ENCODE measurements at places on chromosomes 1 and 21.

GRCh38 chr1:90558126-90558525 lies 159.0 kb downstream of the BARHL2 start:
- DNase-seq: no peak

- DNase-seq: peak; percentile 32
Measured at GRCh38 chr1:169326956-169327268, 40.7 kb downstream of the NME7 start.

- no peak for DNase-seq
Measured at GRCh38 chr1:36303650-36304360, 2.4 kb upstream of the SH3D21 start.

DNA sequence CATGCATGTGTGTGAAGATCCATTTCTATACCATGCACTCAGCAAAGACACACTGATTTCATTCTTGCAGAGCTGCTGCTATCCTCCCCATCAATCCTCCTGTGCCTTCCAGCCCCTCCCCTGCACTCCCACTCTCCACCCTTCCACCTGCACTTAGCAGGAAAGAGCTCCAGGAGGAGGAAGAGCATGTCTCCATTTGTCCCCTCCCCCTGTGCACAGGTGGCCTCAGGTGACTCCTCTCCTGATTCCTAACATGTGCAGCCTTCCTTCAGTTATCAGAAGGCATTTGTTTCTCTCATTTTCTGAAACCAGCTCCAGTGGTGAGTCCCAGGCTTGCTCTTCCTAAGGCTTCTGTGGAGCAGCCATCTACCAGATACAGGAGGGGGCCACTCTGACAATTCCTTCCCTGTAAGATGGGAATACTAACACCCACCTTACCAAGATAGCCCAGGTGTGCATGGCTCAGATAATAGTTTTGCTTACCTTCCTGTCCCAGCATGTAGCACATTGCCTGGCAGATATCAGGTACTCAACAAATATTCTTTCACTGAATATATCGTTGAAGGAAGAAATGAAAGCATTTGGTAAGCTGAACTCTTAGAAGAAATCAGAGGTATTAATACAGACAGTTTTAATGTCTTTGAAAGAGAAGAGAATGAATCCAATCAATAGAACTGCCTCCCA lies 21.9 kb upstream of the FAM3B start:
- no peak for DNase-seq

DNA sequence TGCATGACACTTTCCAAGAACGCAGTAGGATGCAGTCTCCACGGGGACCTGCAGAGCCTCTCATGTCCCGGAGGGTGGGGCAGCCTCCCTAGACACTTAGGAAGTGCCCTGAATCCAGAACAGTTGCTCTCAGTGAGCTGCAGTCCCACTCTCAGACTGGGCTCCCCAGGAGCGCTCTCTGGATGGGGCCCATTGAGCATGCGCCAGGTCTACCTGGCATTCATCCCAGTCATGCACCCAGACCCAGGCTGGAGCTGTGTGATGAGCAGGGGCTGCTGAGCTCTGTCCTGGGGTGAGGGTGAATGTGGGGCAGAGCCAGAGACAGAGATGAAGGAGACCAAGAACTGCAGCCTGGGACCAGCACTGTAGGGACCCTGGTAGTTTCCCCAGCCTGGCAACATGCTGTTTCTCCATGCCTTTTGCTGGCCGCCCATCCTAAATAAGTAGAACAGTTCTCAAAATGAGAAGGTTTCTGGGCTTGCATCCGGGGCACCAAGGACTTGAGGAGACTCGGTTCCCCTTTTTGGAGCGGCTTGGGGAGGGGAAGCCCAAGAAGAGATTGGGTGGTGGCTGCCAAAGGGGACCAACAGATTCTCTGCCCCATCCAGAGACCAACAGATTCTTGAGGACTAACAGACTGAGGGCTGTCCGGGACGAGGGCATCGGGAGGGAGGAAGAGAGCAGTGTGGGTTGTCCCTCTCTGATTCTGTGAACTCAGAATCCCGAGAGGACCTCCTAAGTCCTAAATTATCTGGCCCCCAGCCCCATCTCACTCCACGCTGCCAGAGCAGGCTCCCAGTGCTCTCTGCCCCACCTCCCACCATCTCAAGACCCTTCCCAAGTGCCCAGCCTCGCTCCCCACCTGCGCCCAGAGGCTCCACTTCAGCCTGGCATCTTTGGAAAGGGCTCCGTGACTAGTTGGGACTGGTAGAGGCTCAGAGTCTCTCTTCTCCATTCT lies 1.0 kb upstream of the PGLYRP4 start:
- peak; percentile 52 for DNase-seq

DNA sequence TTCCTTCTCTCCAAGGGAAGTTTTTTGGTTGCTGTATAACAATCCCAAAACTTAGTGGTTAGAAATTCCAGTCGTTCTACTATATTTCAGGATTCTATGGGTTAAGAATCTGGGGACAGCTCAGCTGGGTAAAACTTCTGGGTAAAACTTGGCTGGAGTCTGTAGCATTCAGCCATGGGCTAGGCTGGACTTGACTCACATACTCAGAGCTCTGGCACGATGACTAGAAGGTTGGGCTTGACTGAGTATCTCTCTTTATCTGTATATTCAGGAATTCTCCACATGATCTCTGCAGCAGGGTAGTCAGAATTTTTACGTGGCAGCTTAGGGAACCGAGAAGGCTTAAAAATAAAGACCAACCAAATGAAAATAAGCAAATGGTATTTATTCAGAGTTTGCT lies 28.2 kb upstream of the HRNR start:
- DNase-seq: no peak

GRCh38 chr1:207754974-207755700 lies 3.3 kb downstream of the CD46 start:
- peak; percentile 33 for DNase-seq

DNA sequence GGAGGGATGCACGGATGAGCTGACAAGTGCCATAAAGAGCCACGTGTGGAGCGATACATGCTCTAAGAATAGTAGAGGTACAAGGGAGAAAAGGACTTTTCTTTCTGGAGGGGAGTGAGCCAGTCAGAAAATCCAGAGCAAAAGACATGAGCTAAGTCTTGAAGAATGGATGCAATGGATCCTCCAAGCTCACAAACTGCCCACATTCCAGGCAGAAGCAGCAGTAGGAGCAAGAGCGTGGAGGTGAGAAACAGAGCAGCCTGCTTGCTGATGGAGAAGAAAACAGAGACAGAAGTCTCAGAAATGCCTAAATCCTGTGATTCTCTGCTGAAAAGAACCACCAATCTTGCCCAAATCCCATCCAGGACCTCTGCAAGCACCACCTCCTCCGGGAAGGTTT lies 78.2 kb upstream of the RALGPS2 start:
- DNase-seq: no peak

DNA sequence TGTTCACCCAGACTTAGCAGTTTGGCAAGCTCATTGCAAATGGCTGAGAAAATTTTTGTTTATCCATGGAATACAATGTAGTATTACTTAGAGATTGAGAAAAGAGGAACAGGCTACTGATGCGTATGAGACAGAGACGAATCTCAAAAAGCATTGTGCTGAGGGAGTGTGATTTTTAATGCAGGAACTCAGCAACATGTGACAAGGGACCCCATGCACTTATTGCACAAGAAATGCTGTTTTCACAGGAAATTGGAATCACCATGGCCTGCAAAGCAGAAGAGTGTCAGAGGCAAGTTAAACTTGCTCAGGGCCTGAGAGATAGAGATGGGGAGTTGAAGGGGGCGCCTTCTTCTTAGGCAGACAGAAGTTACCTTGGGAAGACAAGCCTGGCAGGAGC lies 32.6 kb upstream of the TLR5 start:
- peak; percentile 95 for DNase-seq

DNA sequence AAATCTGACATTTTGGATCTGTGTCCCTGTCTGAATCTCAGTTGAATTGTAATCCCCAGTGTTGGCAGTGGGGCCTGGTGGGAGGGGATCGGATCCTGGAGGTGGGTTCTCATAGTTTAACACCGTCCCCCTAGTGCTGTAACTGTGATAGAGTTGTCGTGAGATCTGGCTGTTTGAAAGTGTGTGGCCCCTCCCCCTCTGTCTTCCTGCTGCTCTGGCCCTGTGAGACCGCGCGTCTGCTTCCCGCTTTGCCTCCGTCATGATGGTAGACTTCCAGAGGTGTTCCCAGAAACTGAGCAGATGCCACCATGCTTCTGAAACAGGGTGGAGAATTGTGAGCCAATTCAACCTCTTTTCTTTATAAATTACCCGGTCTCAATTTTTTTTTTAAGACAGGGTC lies 25.0 kb downstream of the AGPAT3 start:
- DNase-seq: no peak

- no peak for DNase-seq
Measured at GRCh38 chr1:171355727-171356126, 41.7 kb downstream of the FMO4 start.

GRCh38 chr1:18668046-18668445 lies 37.4 kb downstream of the PAX7 start:
- no peak for DNase-seq

- DNase-seq: no peak
Measured at GRCh38 chr1:7824701-7825100, 28.2 kb downstream of the UTS2 start.

DNA sequence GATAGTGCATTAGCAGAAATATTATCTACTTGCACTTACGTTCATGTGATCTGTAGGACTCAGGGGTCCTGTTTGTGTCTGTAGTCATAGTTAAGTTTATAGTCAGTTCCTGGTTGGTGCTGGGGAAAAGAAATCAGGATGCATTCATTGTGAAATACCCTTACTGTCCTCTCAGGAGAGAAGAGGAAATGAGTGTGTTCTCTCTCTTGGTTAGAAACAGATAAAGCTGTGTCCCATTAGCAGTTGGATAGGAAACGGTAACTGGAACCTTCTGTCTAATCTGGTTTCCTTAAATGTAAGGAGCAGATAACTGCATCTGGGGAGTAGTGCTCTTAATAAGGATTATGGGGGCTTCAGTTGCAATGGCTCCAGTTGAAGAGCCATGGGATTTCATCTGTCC lies 8.9 kb downstream of the SDCCAG8 start:
- peak; percentile 93 for DNase-seq

DNA sequence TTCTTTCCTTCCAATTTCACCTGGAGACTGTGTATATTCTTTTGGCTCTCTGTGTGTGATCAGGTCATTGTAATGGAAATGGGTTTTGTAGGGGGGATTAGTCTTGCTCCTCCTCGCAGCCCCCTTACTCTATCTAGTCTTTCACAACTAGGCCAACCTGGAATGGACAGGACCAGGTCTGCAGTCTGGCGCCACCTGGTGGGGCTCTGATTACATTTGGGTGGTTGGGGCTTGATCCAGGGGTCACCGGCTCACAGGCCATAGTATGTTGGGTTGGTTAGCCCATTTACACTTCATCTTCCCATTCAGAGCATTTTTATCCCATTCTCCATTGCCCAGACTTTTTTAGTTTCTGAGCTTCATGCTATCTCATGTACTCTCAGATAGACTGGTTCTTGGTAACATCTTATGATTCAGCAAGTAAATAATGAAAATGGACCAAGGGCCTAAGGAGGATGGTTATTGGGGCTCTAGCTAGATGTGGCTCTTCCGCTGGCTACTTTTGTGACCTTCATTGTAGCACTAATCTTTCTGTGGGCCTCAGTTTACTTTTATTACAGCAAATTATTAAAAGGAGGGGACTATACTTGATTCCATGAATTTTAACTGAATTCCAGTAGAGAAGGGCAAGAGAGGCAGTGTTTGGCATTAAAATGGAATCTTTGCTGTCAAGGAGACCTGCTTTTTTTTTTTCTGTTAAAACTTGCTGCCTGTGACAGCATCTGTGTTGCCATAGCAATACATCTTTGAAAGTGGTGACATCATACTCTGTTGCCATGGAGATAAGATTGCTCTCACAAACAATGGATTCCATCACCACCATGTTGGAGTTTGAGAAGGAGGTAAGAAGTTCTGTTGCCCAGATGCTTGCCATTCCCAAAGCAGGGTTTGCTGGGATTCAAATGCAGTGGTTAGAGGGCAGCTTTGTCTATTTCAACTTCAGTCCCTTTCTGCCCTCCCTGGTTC lies 150.1 kb downstream of the PLXNA2 start:
- peak; percentile 10 for DNase-seq

GRCh38 chr1:68363339-68363738 lies 86.4 kb downstream of the RPE65 start:
- DNase-seq: no peak

- no peak for DNase-seq
Measured at GRCh38 chr1:33943978-33944377, 80.1 kb downstream of the HMGB4 start.

GRCh38 chr1:119588621-119589020 lies 59.4 kb downstream of the ZNF697 start:
- DNase-seq: no peak

GRCh38 chr1:206003854-206004800 lies 932 bp upstream of the RAB7B start:
- DNase-seq: no peak

- DNase-seq: peak; percentile 86
Measured at GRCh38 chr1:221873673-221874072, 131.8 kb upstream of the DUSP10 start.

DNA sequence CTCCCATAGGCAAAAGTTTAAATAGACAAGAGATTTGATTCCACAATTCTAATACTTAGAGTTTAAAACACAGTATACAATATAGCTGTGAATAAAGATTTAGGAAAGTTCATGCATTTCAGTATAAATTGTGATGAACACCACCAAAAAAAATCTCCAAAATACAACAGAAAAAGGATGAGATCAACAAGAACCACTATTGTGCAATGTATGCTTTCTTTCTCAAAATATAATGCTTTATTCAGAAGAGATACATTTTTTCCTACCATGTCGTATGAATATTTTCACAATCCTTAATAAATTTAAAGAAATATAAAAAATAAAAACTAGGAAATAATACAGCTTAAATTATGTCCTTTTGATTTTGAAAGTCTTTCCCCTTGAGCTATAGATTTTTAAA lies 1309.2 kb downstream of the MRPL39 start:
- no peak for DNase-seq

GRCh38 chr1:167510244-167510643 lies 8.1 kb downstream of the CD247 start:
- no peak for DNase-seq

DNA sequence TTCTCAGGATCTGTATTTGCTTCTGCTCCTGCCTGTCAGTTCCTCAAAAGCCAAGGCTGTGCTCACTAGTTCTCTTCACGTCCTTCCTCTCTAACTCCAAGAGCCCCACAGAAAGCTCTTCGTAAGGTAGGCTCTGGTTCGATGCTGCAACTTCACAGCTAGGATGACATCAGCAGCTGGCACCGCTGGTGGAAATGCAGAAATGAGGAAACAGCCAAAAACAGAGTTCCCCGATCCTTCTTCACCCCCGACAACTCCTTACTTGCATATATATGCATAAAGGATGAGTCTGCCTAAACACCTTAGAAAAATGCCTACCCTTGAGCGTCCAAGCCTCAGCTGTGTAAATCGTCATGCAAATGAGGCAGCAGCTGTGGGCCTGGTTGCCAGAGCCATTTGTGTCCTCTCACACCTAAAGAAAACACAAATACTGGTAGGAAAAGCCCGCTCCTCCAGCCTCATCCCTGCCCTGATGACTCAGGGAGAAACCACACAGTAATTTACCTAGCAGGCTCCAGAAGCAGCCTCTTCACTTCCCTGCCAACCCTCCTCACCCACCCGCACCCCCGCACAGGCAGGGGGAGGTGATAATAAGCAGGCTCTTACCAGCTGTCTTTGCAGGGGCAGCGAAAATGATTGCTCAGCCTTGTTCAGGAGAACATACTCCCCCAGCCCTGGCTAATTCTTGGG lies 28.2 kb downstream of the BATF3 start:
- peak; percentile 97 for DNase-seq

All from MV-4-11 (cell line).